ENCODE measurements at places on chromosomes 4 and X.

DNA sequence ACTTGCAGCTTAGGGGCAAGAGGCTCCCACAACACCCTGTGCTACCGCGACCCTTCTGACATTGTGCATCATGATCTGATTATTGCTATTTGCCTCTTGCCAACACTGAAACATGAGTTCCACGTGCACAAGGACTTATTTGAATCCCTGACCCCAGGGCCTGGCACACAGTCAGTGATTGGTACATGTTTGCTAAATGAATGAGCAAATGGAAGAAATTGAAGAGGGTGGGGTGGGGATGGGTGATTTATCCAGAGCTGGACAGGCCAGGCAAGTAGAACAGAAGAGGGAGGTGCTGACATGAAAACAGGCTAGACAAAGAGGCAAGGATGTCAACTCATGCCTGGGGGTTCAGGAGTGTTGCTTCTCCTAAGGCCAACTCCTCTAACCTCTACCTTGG, 24.9 kb upstream of the RPL39 start:
- DNase-seq: no peak

DNA sequence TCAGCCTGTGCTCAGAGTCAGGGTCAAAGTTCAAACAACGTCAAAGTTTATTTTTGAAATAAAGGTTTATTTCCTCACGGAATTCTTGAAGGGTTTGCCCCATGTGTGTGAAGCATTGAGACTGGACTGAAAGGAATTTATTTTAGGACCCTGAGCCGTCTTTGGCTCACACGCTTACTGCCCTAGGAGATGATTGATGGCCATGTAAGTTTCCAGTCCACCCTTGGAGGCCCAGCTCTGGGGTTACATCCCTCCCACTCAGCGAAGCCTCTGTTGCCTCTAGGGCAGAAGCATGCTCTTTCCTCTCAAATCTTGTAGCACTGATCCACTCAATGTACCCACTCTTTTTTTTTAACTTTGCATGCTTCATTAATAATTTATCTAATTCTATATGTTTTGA, 4.5 kb upstream of the NHSL2 start:
- DNase-seq: no peak

- peak; percentile 66 for DNase-seq
Measured at GRCh38 chrX:23756165-23756564, 13.1 kb upstream of the ACOT9 start.

DNA sequence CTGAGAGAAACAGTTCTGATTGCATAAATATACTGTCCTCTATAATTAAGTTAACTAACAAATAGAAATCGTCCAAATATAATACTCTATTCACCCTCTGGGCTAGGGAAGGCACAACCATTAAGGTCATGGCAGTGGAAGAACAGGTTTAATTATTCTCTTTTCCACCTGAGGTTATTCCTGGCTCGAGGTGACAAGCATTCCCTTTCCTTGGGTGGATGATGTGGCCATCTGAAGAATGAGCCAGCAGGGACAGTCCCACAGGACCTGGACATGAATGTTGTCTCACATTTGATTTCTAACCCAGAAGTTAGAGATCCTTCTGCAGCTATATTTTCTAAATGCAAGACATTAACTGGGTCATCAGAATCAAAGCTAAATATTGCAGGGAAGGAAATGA, 5.5 kb downstream of the IBSP start:
- no peak for DNase-seq

GRCh38 chr4:30755346-30755745, 35.2 kb downstream of the PCDH7 start:
- no peak for DNase-seq

GRCh38 chr4:143186649-143187048, 1.9 kb downstream of the USP38 start:
- no peak for DNase-seq

GRCh38 chrX:53718073-53718472, 31.6 kb upstream of the HUWE1 start:
- DNase-seq: no peak

- DNase-seq: no peak
Measured at GRCh38 chr4:181259081-181259709, 984.0 kb upstream of the TENM3 start.

DNA sequence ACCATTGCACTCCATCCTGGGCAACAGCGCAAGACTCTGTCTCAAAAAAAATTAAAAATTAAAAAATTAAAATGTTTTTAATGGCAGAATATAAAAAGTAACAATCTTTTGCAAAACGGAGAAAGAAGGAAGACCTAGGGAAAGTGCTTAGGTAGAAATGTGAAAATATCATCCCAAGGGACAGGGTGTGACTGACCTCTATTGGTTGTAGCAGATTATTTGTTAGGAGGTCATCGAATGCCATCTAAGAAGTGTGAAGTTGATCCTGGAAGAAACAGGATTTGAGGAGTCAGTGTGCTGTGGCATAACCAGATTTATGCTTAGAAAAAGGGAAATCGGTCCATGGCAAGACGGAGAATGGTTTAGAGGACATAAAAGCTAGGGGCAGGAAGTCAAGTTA, 18.1 kb upstream of the C4orf36 start:
- DNase-seq: no peak

GRCh38 chr4:148116969-148117368, 325.2 kb downstream of the NR3C2 start:
- no peak for DNase-seq

DNA sequence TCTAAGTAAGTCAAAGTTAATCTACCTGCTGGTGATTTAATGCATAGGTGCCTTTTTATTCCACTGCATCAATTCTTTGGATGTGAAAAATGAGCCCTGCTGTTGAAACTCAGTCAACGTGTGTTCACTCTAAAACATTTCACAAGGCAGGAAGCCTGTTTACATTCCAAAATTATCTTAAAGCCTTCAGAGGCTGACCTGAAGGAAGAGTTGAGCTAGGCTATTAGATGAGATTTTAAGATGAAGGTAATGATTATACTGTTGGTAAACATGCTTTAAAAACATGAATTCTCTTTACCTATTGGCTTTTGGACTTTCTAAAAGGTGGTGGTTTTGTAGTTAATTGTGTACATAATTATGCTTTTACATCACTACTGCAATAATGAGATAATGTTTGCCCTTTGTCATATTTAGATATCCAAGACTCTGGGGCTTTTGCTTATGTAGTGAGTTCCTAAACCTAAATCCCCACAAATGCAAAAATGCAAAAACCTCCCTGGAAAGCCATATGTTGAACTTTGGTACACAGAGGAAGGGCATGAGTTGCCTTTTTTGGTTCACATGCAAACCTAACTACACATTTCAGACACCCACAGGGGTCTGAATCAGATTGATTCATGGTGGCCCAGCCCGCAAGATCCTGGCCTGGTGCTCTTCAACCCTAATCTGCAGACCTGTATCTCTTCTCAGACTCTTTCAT, 92.3 kb downstream of the KLHL8 start:
- DNase-seq: no peak
